ENCODE measurements at places on chromosomes 4 and X.

GRCh38 chr4:75724867-75725724 lies 719 bp downstream of the USO1 start:
- peak; percentile 42 for DNase-seq

- peak; percentile 29 for DNase-seq
Observed at GRCh38 chrX:129931411-129932015, 25.5 kb downstream of the UTP14A start.

DNA sequence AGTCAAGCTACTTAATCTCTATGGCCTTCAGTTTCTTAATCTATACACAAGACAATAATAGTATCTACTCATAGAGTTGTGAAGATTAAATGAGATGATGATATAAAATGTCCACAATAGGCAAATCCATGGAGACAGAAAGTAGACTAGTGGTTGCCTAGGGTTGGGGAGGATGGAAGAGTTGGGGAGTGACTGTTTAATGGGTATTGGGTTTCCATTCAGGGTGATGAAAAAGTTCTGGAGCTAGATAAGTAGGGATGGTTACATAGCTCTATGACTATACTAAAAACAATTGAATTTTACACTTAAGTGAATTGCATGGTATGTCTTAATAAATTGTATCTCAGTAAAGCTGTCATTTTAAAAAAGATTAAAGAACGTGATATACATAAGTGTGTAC lies 35.7 kb downstream of the BCORL1 start:
- DNase-seq = no peak

DNA sequence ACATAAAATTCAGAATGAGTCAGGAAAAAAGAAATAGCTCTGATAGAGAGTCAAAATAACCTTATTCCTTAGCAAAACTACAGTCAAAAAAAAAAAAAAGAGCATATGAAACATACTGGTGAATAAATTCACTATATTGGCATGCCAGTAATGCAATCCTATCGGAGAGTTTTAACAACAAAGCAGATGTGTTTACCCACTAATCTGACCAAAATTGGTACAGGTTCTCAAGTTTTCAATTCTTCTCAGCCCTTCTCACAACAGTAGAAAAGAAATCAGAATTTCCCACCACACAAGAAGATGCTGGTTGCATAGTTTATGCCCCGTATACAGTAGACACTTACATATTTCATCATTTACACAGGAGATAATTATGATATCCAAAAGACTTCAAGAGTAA lies 59.4 kb downstream of the LCORL start:
- no peak for DNase-seq

DNA sequence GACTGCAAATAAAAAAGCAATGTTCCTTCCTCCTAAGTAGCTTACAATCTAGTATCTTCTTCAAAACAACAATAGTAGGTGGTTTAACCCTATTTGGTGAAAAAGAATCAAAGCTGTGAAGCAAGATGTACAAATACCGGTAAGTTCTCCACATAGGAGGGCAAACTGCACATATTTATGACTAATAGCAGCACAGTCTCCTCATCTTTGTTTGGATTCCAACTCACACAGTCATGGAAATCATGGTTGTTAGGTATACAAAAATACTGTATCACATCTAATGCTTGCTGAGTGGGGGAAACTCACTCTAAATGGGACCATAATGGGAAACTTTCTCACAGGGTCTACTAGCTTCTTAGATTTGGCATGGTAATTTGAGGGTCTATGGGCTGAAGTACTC lies 597.2 kb downstream of the INPP4B start:
- no peak for DNase-seq

GRCh38 chr4:37960679-37961450 lies 667 bp downstream of the PTTG2 start:
- no peak for DNase-seq

- DNase-seq = no peak
Observed at GRCh38 chr4:33184657-33185290, 2464.6 kb downstream of the PCDH7 start.

GRCh38 chr4:163175971-163176958 lies 9.6 kb upstream of the NAF1 start:
- no peak for DNase-seq

- no peak for DNase-seq
Observed at GRCh38 chr4:121421594-121421993, 40.8 kb upstream of the QRFPR start.

DNA sequence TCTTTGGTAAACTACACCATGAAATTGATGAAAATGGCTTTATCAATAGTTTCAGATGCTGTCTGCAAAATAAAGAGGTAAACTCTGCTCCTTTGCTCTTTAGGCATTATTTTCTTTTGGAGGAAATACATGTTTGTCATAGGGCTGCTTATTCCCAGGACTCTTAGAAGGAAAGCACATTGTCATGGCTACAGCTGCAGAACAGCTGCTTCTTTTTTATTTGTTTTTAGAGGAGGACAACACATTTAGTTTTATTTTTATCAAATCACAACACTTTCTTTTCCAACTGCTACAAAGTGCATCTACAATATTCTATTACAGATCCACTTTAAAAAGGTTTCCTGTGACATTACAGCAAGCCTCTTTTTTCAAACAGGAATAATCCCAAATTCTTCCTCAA lies 12.7 kb upstream of the HPF1 start:
- no peak for DNase-seq

GRCh38 chr4:15005474-15006115 lies 3.3 kb downstream of the CPEB2 start:
- DNase-seq = no peak

- no peak for DNase-seq
Observed at GRCh38 chr4:56973336-56973735, 4.1 kb downstream of the NOA1 start.
